ENCODE measurements at places on chromosomes 1 and 21.

DNA sequence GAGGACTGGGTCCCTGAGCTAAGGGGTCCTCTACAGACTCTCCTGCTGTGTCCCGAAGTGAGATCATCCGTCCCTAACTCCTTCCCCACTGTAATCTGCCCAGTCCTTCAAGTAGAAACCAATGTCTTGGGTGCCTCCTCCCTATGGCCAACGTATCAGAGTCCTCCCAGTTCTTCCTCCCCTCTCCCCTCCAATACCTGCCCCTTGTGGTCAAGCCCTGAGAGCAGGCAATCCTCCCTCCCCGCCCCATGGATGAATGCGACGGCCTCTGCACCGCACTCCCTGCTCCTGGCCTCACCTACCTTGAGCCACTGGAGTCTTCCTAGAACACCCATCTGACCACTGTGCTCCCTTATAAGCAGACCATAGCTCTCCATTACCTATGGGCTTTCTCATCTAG is 31.1 kb downstream of the HTR6 start:
- DNase-seq, result no peak

DNA sequence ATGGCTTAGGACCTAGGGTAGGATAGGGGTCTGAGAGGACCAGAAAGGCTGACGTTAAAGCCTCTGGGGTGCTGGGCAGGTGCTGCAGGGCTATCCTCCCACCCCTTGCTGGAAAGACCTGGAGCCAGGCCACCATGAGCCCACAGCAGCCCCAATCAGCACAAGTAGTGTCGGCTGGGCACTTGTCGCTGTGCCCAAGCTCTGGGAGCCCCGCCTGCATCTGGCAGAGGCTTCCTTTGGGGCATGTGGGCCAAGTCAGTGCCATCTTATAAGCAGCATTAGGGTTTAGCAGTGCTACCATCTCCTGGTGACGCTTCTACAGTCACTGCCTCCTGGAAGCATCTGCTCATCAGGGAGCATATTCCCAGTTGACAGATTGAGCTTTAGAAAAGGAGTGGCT is 31.3 kb downstream of the MAN1C1 start:
- DNase-seq, result no peak

- DNase-seq, result no peak
Measured at GRCh38 chr1:109188781-109189180, 24.9 kb upstream of the SARS1 start.

DNA sequence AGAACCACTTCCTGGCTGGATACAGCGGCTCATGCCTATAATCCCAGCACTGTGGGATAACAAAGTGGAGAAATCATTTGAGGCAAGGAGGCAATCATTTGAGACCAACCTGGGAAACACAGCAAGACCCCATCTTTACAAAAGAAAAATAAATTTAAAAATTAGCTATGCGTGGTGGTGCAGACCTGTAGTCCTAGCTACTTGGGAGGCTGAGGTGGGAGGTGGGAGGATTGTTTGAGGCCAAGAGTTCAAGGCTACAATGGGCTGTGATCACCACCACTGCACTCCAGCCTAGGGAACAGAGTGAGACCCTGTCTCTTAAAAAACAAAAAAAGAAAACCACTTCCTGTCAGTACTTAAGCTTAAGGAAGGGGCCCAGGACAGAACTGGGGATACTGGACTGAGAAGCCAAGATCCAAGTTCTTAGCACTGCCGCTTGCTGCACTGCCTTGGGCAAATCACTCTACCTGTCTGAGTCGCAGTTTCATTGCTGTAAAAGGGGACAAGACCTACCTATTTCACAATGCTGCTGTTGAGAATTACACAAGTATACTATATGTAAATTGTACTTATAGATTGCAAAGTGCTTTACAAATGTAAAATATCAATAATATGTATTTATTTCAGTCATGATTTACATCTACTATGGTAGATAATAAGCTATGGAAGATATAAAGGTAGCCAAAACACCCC is 154.9 kb downstream of the RERE start:
- DNase-seq, result no peak

Measured in stimulated activated CD4-positive, alpha-beta T cell treated with anti-CD3 and anti-CD28 coated beads, TNF-alpha, amount 100 ng/mL, for 1 hour (primary cell).